ENCODE measurements at places on chromosomes 13 and 19.
A peak's percentile ranks its signal among the peaks of the same experiment; 100 is the strongest.

GRCh38 chr13:100645382-100645781 lies 29.2 kb downstream of the TMTC4 start:
- no peak for DNase-seq

DNA sequence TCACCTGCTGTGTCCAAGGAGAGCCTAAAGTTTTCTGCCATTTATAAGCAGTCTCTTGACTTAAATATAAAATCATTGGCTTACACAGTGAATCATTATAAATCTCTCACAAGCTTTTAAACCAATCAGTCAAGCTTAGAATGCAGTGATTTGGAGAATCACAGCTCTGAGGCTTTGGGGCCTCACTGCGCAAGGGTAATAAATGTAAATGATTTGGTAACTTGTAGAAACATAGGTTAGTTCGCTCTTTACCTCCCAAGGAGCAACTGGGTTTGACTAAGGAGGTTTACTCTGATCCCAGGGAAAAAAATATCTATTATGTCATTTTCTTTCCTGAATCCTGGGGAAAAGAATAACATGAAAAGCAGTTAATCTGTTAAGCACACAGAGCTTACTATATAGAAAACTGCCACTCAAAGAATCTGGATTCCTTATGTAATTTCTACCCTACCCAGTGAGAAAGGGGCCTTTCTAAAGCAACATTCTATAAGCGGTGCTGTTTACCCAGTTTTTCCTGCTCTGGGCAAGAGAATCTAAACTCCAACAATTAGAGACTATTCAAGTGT lies 128.2 kb downstream of the MZT1 start:
- DNase-seq: no peak

DNA sequence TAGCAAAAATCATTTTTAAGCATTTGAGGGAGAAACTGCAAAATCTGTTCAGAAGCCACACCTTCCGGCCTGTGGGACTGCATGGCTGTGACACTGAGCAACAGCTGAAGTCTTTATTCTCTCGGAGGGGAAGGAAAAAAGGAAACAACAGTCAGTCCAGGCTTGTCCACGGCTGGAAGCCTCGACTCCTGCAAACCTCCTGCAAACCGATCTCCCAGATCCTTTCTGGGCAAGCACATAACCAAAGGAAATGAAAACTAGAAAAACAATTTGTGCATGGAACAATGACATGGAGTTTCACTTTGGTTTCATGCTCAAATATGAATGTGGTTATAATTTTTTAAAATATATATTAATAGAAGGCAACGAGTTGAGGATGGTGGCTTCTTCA lies 1.0 kb downstream of the COL4A1 start:
- DNase-seq: no peak

- DNase-seq: no peak
Observed at GRCh38 chr13:101673360-101674105, 221.1 kb downstream of the ITGBL1 start.

- DNase-seq: no peak
Observed at GRCh38 chr13:44470638-44471562, 97.3 kb downstream of the SERP2 start.

GRCh38 chr13:23496255-23496654 lies 62.8 kb upstream of the SACS start:
- DNase-seq: no peak

DNA sequence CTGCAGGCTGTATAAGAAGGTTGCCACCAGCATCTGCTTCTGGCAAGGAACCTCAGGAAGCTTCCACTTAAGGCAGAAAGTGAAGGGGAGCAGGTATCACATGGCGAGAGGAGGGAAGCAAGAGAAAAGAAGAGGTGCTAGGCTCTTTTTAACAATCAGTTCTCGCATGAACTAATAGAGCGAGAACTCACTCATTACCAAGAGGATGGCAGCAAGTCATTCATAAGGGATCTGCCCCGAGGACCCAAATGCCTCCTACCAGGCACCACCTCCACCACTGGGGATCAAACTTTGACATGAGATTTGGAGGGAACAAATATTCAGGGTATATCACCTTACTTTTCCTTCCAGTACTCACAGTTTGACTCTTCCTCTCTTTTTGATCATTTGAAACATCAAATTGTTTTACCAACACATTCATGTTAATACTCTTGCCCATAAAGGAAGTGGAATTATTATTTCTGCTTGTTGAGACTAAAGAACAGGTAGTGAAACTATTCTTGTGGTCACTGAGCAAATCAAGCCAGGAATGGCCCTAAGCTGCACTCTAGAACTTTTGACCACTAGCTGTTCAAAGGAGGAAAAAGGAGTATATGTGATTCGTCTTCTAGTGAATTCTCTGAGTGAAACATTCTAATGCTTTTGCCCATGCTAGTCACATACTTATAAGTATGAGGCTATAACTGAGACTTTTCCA lies 45.0 kb downstream of the LACC1 start:
- no peak for DNase-seq

DNA sequence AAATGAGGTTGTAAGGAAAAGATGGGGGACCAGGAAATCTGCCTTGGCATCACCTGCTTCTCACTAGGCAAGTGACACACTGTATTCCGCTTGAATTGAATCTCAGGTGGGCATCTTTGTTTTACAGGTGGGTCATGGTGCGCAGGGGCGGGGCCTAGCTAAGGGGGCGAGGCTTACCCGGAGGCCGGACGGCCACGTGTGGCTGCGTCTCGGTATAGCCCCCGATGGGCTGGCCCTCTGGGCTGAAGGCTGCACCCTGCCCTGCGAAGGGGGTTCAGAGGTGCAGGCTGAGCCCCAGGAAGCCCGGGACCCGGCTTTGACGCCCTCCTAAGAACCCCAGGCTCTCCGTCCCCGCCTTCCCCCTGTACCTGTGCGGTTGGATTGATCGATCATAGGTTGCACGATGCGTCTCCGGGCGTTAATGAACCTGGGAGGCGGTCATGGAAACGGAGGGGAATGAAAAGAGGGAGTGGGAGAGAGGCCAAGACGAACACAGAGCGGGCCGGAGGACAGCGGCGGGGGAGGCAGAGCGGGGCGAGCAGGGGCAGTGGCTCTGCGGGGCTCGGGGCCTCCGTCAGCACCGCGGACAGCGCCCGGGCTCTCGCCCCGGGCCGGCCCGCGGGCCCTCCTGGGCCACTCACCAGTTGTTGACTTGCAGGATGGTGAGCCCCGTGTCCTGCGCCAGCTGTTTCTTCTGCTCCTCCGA lies 12.5 kb downstream of the MEIS3 start:
- no peak for DNase-seq

- no peak for DNase-seq
Observed at GRCh38 chr19:328025-328505, 16.5 kb downstream of the MIER2 start.

GRCh38 chr13:22074403-22074802 lies 403.5 kb downstream of the FGF9 start:
- no peak for DNase-seq

- no peak for DNase-seq
Observed at GRCh38 chr19:1815605-1816529, 3.8 kb upstream of the ATP8B3 start.

GRCh38 chr13:62524498-62524897 lies 1108.8 kb upstream of the PCDH20 start:
- DNase-seq: no peak

DNA sequence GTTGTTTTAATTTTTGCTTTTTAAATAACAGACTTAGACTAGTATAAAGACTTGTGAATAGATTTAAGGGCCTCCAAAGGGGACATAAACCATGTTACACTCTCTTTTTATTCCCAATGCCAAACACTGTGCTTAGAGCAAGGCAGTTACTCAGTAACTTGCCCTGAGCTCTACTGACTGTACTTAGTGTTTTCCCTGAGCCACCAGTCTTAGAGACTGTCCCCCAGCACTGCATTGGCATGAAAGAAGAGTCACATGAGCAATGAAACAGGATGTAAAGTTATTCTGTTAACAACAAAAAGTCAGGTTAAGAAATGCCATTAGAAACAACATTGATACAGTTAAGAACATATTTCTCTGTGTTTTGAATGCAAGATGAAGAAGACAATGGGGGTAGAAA lies 187.9 kb downstream of the TBC1D4 start:
- no peak for DNase-seq

DNA sequence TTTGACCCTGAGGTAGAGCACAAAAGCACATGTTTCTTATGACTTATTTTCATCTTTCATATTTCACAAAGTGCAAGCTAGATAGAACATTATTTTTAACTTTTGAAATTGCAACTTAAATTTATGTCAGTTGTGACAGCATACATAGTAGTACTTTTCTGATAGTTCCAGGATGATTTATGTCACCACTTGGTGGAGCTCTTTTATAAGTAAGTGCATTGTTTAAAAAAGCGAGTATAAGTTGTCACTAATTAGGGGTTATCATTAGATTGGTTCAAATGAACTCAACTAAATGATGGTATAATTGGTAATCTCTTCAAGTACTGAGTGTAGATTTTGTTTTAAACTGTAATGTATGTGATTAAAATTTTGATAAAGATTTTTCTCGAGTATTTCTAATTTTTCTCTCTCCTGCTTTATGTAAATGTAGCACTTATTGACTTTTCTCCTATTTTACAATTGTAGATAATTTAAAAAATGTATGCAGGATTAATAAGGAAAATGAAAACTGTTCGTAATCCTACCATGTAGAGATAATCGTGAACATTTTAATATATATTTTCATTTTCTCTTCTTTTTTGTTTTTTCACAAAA lies 31.1 kb downstream of the RB1 start:
- DNase-seq: no peak

DNA sequence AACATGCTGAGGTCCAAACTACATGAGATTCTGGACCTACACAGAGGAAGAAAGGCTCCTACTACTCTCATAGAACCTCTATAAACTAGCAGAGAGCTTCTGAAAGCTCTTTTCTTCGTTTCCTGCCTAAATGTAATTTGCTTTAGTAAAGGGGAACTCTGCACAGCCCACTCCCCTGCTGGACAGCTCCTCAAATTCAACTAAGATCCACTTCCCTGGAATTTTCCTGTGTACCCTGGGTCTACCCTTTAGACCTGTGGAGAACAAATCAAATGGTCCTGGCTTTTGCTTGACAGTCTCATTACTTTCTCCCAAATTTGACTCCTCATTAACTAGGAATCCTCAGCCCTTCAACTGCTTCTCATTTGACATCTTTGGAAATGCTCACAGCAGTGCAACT lies 3.5 kb upstream of the DCLK1 start:
- DNase-seq: no peak

DNA sequence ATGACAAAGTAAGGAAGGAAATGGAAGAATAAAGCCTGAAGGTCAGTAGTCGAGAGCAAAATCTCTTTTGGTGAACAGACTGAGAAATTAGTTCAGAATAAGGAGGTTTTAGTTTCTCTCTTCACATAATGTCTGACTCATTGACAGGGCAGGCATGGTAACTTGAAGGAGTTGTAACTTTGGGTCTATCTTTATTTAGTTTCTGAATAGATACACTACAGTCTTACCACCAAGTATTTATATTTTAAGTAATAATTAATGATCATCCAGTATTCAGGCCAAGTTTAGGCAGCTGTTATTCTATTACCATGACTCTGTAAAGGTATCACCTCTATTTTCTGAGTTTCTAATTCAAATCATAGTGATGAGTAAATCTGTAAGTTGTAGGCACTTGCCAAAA lies 219.9 kb downstream of the SPRY2 start:
- no peak for DNase-seq

- DNase-seq: no peak
Observed at GRCh38 chr13:105219651-105220050, 1315.8 kb downstream of the EFNB2 start.

DNA sequence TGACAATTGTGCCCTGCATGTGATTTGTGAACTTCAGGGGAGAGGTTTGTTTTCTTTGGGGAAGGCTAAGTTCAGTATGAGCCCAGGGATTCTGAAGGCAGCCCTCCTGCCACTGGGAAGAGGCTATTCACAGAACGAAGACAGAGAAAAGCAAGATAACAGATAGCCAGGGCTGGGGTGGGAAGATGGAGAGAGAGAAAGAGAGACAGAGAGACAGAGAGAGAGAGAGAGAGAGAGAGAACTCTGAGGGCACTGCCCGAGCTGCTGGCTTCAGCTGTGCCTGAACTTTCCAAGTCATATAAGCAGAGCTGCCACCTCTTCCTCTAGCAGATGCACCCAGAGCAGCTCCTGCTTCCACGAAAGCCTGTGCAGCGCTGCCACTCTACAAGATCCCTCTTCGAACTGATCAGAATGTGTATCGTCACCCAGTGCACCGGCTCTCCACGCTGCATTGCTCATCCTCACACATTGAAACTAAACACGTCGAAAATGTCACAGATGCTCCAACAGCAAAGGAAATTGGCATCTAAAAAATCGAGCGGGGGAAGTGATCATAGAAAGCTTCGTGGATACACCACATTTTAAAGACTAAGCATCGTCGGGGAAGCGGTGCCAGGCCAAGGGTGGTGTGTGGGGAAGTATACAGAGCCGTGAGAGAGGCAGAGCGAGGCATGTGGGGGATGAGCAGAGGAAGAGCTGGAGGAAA lies 81.8 kb upstream of the SIAH3 start:
- no peak for DNase-seq

DNA sequence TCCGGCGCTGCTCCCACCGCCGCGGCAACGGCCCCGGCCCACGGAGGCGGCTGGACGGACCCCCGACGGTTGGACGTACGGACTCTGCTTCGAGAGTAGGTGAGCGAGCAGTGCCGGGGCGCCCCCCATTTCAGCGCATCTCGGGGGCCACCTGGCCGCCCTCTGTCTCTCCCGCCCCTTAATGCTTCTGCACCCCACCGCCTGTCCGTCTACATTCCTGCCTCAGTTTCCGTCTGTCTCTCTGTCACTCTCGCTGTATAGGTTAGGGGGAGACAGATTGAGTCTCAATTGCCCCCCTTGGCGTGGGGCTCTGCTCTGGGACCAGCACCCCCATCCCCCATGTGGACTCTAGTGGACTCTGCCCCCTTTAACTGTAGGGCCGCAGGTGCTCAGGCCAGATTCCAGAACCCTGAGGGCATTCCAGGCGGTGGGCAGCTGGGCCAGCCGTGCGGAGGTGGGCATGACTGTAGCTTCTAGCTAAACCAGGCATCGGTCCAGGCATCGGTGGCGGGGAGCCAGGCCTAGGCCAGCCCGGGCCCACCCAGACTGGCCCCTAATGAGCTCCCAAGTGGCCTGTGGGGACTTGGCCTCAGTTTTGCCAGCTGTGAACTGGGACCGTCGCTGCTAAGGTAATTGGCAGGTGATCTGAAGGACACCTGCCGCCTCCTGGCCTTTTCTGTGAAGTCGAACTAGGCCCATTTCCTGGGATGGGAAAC lies 373 bp downstream of the TNFAIP8L1 start:
- DNase-seq: peak; percentile 80

DNA sequence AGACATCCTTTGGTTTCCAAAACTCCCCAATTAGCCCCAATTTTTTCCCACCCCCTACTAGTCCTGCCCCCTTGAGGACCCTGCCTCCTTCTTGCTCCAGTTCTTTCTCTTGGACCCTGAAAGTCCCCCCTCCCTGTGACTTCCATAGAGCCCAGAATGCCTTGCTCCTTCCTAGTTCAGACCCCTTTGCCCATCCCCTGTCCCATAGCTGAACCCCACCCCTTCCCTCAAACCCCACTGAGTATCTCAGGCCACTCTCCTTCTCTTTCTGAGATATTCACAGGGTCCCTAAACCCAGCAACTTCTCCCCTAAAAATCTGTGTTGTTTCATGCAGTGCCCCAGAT lies 1.1 kb upstream of the LRFN1 start:
- no peak for DNase-seq
